GM10248 (cell line): ENCODE measurements at places on chromosomes 1 and 21.
A peak's percentile ranks its signal among the peaks of the same experiment; 100 is the strongest.

GRCh38 chr1:179966551-179966950, 11.9 kb downstream of the CEP350 start:
- DNase-seq, result no peak

DNA sequence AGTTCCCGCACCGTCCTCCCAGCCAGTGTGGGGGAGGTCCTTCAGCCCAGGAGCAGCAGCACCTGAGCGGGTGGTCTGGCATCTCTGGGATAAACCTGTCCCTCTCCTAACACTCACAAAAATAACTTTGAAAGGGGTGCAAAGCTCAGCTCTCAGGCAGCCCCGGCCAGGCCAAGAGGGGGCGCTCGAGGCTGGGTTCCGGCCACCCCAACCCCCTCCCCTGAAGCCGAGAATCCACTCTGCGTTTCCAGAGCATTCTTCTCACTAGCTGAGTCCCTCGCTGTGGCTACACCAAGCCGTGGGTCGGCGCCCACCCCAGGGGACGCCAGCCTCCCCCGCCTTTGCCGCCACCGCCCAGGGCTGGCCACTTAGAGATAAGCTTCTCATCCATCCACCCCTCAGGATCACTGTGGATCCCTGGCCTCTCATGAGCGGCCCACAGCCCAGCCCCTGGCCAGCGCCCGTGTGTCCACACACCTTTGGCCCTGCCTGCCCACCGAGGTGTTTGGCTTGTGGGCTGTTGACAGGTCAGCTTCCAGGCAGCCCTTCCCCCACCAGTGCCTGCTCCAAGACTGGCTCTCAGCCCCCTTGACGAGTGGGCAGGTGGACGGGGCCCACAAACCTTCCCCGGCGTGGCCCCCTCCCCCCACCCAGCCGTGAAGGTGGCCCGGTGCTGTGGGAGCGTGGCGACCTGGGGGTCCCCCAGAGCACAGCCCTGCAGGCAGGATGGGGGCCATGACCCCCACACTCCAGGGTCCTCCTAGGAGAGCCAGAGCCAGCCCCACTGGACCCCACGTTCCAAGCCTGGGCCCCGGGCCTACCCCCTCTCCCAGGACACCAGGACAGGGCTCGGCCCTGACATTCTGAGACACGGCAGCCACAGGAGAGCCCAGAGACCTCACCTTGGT, 1.9 kb downstream of the FTCD start:
- peak; percentile 73 for DNase-seq

- no peak for DNase-seq
Observed at GRCh38 chr1:10778640-10779039, 17.8 kb downstream of the CASZ1 start.

DNA sequence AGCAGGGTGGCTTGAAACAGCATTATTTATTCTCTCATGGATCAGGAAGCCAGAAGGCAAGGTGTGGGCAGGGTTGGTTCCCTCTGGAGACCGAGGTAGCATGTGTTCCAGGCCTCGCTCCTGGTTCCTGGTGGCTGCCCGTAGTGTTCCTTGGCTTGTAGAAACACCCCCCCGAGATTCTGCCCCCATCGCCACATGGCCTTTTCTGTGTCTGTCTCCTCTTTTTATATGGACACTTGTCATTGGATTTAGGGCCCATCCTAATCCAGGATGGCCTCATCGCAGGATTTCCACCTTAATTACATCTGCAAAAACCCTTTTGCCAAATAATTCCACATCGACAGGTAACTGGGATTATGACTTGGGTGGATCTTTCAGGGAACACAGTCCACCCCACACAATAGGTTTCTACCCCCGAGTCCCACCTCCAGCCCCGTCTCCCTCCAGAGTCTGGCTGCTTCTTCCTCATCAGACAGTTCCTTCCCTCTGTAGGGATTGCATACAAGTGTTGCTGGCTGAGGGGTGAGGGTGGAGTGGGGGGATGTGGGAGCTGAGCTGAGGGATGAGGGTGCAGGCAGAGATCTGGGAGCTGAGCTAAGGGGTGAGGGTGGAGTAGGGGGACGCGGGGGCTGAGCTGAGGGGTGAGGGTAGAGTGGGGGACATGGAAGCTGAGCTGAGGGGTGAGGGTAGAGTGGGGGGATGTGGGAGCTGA, 12.3 kb upstream of the NPHP4 start:
- no peak for DNase-seq

- no peak for DNase-seq
Observed at GRCh38 chr1:225354906-225355305, 72.9 kb downstream of the LBR start.

- no peak for DNase-seq
Observed at GRCh38 chr1:151370211-151370911, 2.1 kb downstream of the SELENBP1 start.
